Fibroblast of skin of right quadriceps (primary cell): ENCODE measurements at places on chromosomes 16 and 17.

- DNase-seq: no peak
These were observed 923 bp downstream of the ANKRD13B start for GRCh38 chr17:29593591-29594518.

- no peak for DNase-seq
These were observed 318.4 kb upstream of the EEF2KMT start for GRCh38 chr16:5416013-5416412.

GRCh38 chr16:62543516-62543915 is 507.3 kb upstream of the CDH8 start:
- no peak for DNase-seq

DNA sequence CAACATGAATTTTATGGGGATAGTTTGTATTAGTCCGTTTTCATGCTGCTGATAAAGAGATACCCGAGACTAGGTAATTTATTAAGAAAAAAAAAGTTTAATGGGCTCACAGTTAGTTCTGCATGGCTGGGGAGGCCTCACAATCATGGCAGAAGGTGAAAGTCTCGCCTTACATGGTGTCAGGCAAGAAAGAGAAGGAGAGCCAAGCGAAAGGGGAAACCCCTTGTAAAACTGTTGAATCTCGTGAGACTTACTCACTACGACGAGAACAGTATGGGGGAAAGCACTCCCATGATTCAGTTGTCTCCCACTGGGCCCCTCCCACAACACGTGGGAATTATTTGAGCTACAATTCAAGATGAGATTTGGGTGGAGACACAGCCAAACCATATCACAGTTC is 181.5 kb downstream of the PRKCA start:
- DNase-seq: no peak

DNA sequence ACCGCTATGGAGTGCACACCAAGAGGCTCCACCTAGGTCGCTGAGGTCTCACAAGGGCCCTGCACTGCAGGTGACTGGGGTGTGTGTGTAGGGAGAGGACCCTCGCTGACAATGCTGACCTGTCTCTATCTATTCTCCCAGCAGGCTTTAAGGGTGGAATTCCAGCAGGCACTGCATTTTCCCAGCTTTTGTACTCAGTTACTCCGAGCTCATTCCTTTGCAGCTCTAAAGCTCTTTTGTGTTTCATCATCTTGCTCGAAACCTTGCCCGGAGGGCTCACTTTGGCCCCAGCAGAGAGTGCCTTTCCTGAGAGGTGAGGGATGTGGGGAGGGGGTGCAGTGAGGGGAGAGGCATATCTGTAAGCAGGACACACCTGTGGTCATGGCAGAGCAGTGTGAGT is 39.3 kb downstream of the SMPD3 start:
- DNase-seq: no peak

- peak; percentile 48 for DNase-seq
These were observed 52.5 kb downstream of the SMG6 start for GRCh38 chr17:2251098-2251497.

- peak; percentile 79 for DNase-seq
These were observed 157.4 kb upstream of the CHMP6 start for GRCh38 chr17:80833952-80834892.

DNA sequence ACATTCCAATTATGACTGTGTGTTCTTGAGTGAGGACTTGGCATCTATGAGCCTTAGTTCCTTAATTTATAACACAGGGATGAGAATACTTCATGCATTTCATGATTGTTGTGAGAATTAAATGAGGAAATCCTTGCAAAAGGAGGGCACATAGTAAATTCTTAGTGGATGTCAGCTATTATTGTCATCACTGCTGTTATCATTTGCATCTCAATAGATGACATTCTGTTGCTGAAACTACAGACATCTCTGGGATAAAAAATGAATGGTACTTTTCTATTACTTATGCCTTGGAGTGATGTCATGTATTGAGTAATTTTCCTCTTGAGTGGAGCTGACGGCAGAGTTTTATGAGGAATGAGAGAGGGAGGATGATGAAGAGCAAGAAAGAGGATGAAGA is 184.4 kb upstream of the CDH11 start:
- DNase-seq: peak; percentile 64
